Retina (tissue), 1 donor: ENCODE measurements at places on chromosomes 1 and 21.
A peak's percentile ranks its signal among the peaks of the same experiment; 100 is the strongest.

GRCh38 chr1:238399558-238399957 lies 508.8 kb upstream of the ZP4 start:
- DNase-seq: no peak

DNA sequence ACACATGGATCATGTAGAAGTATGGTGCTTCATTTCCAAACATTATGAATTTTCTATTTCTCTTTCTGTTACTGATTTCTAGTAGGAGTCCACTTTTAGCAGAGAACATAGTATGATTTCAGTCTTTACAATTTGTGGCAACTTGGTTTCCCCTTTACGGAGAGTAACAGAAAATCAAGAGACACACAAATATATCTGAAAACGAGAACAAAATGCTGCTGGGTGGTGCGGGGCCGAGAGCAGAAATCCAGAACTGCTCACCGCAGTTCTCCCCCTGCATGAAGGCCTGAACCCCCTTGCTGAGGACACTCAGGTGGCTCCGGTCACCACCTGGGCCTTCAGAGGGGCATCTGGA lies 94.5 kb upstream of the FMN2 start:
- no peak for DNase-seq

DNA sequence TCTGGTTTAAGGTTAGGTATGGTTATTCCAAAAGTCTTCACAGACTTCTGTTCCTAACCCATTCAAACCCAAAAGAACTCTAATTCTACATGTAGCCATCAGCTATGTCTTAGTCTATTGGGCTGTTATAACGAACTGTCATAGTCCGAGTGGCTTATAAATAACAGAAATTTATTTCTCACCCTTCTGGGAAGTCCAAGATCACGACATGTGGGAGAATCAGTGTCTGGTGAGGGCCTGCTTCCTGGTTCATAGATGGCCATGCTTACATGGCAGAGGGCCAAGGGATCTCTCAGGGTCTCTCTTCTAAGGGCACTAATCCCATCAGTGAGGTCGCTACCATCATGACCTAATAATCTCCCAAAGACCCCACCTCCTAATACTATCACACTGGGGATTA lies 103.0 kb upstream of the PPP2R5A start:
- no peak for DNase-seq

DNA sequence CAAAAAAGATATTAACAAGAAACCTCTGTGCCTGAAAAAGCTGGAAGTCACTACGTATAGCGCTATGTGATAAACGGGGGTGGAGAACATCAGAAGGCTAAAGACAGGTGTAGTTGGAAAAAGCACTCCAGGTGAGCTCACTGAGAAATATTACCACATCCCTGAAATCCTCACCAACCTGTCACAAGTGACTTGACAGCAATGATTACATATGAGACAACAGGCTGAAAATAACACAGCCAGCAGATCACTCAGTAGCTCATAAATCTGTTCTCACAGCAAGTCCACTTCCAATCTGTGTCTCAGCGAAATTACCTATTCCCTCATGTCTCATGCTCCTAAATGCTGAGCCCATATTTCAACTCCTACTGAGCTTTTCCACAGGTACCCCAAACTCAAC lies 120.5 kb downstream of the UBR4 start:
- DNase-seq: no peak

GRCh38 chr1:201649761-201650622 lies 111.1 kb downstream of the NAV1 start:
- DNase-seq: peak; percentile 91

DNA sequence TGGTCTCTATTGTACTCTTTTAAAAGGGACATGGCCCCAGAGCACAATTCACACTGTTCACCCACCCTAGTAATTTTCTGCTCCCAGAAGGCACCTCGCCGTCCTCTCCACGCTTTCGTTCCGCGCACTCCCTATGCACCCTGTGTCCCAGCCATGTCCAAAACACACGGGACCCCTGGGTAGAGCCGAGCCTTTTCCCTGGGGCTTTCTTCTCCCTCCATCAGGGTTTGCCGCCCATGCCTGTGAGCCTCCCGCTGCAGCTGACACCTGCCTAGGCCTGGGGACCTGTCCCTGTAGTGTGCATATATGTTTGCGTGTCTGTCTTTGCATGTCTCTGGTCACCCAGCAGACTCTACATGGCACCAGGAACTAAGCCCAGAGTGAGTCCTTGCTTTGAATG lies 302.7 kb downstream of the PCP4 start:
- no peak for DNase-seq

DNA sequence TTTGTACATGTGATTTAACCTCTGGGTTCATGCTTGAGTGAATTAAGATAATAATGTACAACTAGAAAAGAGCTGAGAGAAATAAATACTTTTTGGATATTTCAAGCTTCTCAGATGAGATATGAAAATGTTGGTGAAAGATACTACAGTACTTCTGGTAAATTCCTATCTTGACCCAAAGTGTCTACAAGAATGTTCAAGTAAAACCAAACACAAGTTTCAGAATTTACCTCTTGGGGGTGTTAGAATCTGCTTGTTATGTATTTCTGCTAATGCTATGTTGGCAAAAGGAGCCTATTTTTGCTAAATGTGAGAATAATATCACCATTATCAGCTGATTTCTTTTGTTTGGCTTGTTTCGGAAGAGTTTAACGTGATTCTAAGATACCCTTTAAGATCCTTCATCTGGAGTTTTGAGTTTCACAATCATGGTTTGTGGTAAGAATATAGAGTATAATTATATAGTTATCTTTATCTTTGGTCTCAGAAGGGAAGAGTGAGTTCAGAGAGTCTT lies 388.5 kb downstream of the LMO4 start:
- no peak for DNase-seq

- no peak for DNase-seq
Measured at GRCh38 chr1:248821641-248822040, 4.1 kb downstream of the SH3BP5L start.

DNA sequence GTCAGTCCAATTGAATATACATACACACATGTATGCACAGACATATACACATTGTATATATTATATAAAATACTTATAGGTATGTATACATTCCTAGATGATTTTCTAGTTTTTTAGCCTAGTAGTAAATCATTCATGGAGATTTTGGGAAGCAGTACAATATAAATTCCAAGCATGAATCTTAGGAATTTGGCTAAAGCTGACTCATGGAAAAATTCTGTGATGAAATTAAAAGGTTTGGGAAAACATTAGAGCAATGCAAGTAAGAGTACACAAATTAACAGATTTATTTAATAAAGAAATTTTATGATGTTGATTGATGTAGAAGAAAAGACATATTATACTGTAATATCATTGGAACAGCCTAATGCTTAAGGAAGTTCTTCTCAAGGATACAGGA lies 43.7 kb upstream of the PTGFR start:
- DNase-seq: no peak

DNA sequence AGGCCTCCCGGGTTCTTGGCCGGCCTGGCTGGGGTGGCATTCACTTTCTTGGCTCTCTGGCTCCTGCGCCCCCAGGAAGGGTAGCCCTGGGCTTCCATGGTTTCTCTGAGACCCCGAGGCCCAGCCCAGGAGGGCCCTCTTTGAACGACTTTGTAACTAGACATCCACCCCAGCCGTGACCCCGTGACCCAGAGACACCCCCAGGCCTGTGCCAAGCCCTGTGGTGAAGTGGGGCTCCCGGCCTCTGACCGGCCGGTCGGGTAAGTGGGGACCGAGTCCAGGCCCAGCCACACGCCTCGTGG lies 64.0 kb downstream of the COL18A1 start:
- DNase-seq: no peak

GRCh38 chr1:245412306-245412705 lies 257.5 kb downstream of the KIF26B start:
- no peak for DNase-seq

- DNase-seq: no peak
Measured at GRCh38 chr1:172778456-172779455, 119.9 kb downstream of the FASLG start.

GRCh38 chr1:198337886-198338285 lies 181.1 kb downstream of the NEK7 start:
- no peak for DNase-seq

DNA sequence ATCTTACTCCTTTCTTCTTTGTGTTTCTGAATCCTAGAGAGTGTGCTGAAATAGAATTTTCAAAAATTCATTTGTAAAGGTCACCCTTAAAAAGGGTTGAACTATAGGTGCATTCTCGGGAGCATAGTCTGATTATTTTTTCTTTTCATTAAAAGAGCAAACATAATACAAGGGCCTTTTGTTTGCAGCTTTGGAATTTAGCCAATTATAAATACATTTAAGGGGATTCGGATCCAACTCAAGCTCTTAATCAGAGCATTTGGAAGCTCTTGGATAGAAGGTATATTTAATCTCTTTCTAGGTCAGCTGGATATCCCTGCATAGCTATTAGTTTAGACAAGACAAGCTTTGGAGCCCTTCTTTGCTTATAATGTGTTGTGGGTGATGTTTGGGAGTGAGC lies 321.7 kb downstream of the HHAT start:
- no peak for DNase-seq

- DNase-seq: no peak
Measured at GRCh38 chr1:21696931-21697330, 27.8 kb upstream of the RAP1GAP start.

- DNase-seq: peak; percentile 12
Measured at GRCh38 chr1:200184196-200184595, 156.7 kb downstream of the NR5A2 start.

- no peak for DNase-seq
Measured at GRCh38 chr1:221672965-221673364, 68.9 kb downstream of the DUSP10 start.

DNA sequence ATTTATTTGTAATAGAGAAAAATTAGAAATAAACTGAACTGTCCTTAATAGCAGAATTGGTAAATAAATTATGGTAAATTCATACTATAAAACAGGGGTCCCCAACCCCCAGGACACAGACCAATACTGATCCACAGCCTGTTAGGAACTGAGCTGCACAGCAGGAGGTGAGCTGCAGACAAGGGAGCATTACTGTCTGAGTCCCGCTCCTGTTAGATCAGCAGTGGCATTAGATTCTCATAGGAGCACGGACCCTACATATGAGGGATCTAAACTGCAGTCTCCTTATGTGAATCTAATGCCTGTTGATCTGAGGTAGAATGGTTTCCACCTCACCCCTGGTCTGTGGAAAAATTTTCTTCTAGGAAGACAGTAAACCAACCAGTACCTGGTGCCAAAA lies 7.5 kb downstream of the WDR47 start:
- DNase-seq: no peak

DNA sequence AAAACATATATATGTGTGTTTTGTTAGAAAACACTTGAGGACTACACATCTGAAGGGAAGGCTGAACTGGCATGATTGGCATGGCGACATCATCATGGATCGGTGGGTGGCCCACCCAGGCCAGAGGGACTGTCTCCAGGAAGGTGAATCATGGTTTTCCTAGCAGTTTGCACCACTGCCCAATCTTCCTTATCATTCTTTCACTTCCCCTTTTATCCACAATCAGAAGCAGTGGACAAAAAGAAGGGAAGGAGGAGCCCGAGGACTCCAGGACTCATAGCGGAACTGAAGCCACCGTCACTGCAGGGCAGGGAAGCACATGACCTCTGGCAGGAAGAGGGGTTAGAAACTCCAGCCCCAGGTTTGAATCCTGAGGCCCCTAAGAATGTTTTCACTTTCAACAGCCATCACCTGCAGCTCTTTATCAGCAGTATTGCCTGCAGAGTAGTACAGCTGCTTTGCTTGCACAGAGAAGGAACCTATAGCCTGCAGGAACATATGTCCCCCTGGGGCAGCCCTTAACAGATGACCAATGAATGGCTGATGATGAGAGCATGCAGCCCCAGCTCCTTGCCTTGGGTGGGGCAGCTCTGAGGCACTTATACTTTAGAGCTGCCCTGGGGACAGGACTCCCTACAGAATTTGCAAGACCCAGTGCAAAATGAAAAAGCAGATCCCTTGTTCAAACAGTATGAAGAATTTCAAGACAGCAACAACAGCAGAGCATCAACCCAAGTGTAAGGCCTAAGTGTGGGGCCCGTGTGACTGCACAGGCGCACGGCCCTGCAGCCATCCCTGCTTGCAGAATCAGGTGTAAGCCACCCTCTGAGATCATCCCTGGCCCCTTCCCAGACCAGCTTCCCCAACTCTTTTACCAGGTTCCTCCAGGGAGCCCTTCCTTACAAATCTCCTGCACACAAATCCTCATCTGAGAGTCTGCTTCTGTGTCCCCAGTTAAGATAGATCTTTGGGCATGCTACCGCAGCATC lies 241.8 kb upstream of the IRF2BP2 start:
- DNase-seq: no peak

GRCh38 chr1:15692121-15692682 lies 8.1 kb downstream of the PLEKHM2 start:
- DNase-seq: no peak

DNA sequence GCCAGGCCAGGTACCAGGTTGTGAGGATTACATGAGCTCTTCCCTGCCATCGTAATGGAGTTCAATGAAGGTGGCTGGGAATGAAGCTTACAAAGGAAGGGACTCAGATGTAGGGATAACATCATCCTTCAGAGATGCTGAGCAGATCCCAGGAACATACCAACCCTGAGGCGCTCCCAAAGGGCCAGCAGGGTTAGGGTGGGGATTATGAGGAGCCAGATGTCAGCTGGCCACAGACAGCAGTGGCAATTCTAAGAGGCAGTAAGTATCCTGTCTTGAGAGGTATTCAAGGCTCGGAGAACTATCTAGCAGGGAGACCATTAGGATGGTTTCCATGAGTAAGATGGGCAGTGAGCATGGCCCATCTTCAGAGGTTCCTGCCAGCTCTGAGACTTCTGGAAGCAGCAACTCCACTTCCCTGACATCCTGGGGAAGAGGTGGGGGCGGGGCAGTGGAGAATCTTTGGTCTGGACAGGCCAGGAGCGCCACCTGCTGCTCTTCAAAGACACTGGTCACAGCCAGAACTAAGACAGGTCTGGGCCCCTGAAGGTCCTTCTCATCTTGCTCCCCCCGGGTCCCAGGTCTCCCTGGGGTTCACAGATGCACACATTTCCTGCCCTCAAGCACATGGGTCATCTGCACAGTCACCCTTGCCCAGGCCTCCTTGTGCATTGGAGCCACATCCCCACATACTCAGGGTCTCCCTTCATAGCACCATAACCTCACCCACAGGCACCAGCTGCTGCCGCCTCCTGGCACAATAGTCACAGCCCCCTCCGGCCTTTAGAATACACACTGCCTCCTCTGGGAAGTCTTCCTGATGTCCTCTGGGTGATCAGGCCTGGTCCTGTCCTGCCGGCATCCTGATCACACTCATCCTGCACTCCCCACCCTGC lies 2.7 kb upstream of the SDC3 start:
- DNase-seq: peak; percentile 88

DNA sequence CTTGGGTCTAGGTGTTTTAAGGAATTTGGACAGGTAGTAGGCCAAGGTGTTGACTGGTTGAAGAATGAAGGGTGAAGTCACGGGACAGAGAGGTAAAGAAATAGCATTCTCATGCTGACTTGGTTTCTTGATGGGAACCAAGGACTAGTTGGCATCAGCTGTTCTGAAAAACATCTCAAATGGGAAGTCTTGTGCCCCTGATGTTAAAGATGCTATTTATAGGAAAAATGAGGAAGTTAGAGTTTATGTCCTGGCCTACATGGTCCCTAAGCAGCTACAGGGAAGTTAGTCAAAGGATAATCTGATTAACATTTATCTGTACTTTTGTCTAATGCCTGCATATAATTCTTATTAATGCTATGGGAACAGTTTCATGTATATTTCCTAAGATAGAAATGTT lies 262.4 kb downstream of the HHIPL2 start:
- DNase-seq: no peak
